ENCODE measurements at places on chromosomes 2 and 18.

- DNase-seq = peak; percentile 34
Observed at GRCh38 chr18:59061914-59062642, 77.6 kb upstream of the SEC11C start.

GRCh38 chr18:24584813-24585212, 124.4 kb downstream of the HRH4 start:
- DNase-seq = no peak

- DNase-seq = no peak
Observed at GRCh38 chr2:241745276-241745675, 10.8 kb downstream of the D2HGDH start.

DNA sequence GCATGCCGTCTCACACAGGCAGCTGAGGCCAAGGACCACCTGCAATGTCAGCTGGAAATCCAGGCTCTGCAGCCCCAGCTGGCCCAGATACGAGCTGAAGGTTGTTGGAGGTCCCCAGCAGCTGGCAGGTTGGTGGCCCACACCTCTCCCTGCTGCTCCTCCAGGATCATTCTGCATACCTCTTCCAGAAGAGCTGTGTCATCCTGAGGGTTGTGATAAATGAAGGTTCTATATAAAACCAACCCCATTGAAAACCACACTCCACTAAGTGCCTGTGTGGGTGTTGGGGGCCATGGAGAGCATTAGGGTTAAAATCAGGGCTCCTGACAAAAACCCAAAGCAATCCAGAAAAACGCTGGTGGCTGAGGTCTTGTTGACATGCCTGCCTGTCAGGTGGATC, 50.4 kb downstream of the C1QL2 start:
- DNase-seq = no peak

DNA sequence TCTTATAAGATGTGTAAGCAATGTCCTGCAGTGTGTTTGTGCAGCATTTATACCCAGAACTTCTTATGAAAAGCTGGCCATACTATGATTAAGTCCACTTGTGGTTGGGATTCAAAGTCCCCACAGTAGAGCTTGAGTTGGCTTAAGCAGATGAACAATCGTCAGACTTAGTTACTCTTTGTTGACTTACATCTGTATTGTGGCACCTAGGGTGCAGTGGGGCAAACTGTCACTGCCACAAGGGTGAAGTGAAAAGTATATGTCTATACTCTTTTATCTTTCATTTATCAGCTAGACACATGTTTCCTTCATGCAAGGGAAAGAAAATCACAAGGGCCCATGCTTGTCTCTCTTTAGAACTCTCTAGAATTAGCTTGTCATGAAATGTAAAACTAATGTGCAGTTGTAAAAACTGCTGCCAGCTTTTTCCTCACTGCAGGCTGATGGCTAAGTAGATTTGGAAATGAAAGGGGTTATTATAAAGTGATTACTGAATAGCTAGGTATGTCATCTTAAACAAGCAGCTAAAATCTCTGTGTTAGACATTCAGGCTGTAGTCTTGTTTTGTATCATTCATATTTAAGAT, 474.5 kb downstream of the PTPRM start:
- no peak for DNase-seq

DNA sequence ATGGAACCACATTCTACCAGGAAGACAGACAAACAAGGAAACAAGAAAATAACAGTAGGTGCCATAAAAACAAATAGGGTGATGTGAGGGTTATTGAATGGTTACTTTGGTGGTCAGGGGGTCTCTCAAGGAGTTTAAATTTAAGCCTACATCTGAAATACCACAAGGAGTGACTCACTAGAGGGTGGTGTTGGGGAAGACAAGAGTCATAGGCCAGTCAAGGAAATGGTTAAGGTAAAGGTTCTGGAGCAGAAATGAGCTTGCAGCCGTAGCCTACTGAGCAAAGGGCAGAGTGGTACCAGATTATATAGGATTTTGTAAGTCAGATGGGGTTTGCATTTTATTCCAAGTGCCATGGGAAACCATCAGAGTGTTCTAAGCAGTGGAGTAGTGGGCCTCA, 135.6 kb upstream of the DAPL1 start:
- DNase-seq = no peak

DNA sequence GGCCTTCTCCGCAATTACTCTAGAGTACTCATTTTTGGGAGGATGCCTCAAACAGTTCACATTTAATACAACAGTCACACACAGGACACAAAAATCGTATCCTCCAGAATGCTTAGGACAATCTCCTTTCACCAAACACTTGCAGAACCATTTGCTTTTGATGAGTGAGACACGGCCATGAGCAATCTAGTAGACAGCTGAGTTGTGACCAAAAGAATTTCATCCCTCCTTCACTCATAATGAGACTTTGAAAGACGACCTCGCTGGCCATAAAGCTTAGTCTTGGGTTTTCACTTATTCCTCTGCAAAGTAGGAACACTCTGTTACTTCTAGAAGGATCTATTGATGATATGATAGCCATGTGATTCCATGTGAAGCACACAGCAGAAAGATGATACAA, 87.5 kb upstream of the SLC35G4 start:
- DNase-seq = no peak

- DNase-seq = no peak
Observed at GRCh38 chr2:108531674-108532055, 2.6 kb upstream of the LIMS1 start.

- no peak for DNase-seq
Observed at GRCh38 chr2:152568531-152568930, 148.7 kb downstream of the PRPF40A start.

GRCh38 chr2:233960203-233960602, 43.0 kb downstream of the TRPM8 start:
- no peak for DNase-seq

- DNase-seq = no peak
Observed at GRCh38 chr2:150127995-150128394, 359.5 kb downstream of the RND3 start.

- DNase-seq = no peak
Observed at GRCh38 chr2:23199115-23199918, 185.7 kb upstream of the KLHL29 start.

DNA sequence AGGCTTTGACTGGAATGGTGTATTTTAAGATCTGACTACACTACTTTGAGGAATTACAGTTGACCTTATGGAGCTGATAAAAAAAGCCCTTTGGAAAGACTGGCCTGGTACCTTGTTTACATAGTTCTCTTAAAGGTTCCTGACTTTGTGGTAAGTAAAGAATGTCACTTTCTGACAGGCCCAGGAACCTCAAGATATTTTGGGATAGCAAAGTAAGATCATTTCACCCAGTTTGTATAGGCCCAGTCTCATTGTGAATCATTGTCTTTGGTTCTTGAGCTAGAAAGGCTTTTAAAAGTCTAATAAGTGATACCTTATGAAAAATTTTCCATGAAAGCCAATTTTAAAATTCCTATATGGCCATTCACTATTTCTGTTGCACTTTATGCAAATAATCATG, 316.3 kb upstream of the LRRTM4 start:
- no peak for DNase-seq

DNA sequence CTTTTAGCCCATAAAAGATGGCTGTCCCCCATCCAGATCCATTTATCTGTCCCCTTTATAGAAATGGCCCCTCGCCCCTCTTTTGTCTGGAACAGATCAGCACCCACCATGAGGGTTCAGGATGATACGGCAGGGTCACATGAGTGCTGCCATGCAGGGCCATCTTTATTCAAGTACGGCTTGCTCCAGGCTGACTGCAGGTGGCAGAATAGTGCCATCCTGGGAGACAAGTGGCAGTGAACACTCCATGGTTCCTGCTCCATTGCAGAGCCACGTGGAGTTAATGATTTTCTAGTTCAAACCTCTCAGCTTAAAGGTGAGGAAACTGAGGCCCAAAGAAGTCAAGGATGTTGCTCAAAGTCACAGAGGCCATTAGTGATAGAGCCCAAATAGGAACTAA, 180.6 kb downstream of the CLIP4 start:
- DNase-seq = no peak
